ENCODE measurements at places on chromosomes 3 and 15.

GRCh38 chr15:69825941-69826818, 271.5 kb downstream of the TLE3 start:
- DNase-seq = no peak

DNA sequence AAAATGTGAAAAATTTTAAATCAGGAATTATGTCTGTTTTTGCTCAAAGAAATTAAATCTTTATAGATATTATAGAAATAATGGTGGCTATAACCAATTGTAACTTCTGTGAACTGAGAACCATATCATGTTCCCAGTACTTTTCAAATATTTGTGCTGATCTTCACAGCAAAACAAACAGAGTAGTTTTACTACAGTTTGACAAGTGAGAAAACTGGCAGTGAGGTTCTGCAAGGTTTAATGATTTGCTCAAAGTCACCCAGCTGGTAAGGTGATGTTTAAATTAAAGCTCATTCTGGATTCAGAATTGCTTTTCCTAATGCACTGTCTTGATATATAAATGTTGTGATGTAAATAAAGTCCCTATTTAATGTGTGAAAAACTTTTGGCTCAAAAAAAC, 22.0 kb upstream of the SPTSSB start:
- DNase-seq = no peak

DNA sequence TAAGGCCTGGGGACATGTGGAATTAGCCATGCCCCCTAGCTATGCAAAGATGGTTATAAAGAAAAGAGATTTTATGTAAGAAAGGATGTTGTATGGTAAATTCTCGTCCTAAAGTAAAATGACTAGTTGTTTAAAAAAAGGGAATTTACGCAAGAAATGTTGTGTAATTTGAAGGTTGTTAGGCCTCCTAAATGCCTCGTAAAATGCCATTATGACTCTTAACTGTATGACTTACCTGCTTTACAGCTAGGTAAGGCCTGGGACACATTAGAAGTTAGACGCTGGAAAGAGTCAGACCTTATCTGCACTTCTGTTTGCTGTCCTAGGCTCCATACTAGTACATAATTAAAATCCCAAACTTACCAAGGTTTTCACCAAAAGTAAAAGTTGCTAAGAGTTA, 17.5 kb upstream of the HHATL start:
- DNase-seq = no peak

GRCh38 chr15:40016224-40016865, 22.6 kb downstream of the SRP14 start:
- DNase-seq = no peak

GRCh38 chr3:111069974-111070771, 1.4 kb upstream of the NECTIN3 start:
- no peak for DNase-seq

- DNase-seq = no peak
Observed at GRCh38 chr3:171984883-171985282, 54.5 kb upstream of the FNDC3B start.

GRCh38 chr3:23682646-23683045, 123.1 kb upstream of the UBE2E1 start:
- no peak for DNase-seq

- no peak for DNase-seq
Observed at GRCh38 chr15:56552659-56553058, 87.7 kb upstream of the MNS1 start.

DNA sequence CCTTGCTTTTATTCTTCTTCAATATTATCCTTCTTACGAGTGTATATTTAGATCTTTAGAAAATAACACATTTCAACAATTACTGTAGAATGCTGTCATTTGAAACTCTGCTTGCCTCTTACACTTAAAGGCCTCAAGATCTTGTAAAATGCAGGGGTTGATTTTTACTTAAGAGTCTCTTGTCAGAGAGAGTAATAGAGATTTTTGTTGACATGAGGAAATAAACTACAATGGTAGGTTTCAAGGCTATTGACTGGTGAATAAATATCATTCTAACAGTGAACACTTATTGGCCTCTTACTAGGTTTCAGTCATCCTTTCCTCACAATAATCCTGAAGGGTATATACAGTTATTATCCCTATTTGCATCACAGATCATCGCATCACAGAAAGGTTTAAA, 344.6 kb downstream of the GBE1 start:
- DNase-seq = no peak

GRCh38 chr15:25789616-25789999, 73.5 kb downstream of the ATP10A start:
- no peak for DNase-seq

- DNase-seq = no peak
Observed at GRCh38 chr15:32709295-32710033, 8.3 kb upstream of the GREM1 start.

- no peak for DNase-seq
Observed at GRCh38 chr3:16392065-16392464, 121.4 kb downstream of the RFTN1 start.

DNA sequence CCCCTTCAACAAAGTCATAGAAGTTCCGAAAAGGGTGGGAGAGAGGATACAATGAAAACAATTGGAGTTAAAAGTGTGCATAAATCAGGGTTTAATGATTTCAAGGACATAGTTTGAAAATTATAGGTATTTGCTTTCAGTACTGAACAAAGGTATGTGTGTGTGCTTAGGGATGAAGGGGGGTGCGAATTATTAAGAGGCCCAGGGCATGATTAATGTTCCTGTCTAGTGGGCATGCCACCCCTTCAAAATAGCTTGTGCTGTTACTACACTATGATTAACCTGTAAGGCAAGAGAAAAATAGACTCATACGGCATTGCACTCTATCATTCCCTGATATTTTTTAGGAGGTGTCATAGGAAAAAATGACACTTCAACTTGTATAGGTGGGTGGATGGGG, 731.6 kb downstream of the NAALADL2 start:
- no peak for DNase-seq

DNA sequence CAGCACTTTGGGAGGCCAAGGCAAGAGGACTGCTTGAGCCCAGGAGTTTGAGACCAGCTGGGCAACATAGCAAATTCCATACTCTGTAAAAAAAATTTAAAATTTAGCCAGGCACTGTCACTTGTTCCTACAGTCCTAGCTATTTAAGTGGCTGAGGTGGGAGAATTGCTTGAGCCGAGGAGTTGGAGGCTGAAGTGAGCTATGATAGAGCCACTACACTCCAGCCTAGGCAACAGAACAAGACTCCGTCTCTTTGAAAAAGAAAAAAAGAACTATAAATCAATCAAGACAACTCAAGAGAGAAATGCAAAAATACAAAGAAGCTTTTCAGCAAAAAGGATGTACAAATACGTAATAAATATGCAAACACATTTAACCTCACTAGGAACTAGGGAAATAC, 78.8 kb downstream of the TJP1 start:
- no peak for DNase-seq
